ENCODE measurements at places on chromosomes 7 and 10. TPM values are rescaled to one million over a fixed set of nuclear protein-coding genes. Genes with fewer than 3 reads are reported as not detected.

- DNase-seq = no peak
Measured at GRCh38 chr7:94264756-94265155, 129.9 kb upstream of the COL1A2 start.

GRCh38 chr7:55177589-55178261 is 158.9 kb downstream of the EGFR start:
- DNase-seq = no peak

- no peak for DNase-seq
Measured at GRCh38 chr7:139543801-139544603, 20.5 kb downstream of the CLEC2L start.

GRCh38 chr7:3961857-3962503 is 660.9 kb downstream of the SDK1 start:
- DNase-seq = no peak

GRCh38 chr10:131429942-131430341 is 118.4 kb upstream of the TCERG1L start:
- no peak for DNase-seq

DNA sequence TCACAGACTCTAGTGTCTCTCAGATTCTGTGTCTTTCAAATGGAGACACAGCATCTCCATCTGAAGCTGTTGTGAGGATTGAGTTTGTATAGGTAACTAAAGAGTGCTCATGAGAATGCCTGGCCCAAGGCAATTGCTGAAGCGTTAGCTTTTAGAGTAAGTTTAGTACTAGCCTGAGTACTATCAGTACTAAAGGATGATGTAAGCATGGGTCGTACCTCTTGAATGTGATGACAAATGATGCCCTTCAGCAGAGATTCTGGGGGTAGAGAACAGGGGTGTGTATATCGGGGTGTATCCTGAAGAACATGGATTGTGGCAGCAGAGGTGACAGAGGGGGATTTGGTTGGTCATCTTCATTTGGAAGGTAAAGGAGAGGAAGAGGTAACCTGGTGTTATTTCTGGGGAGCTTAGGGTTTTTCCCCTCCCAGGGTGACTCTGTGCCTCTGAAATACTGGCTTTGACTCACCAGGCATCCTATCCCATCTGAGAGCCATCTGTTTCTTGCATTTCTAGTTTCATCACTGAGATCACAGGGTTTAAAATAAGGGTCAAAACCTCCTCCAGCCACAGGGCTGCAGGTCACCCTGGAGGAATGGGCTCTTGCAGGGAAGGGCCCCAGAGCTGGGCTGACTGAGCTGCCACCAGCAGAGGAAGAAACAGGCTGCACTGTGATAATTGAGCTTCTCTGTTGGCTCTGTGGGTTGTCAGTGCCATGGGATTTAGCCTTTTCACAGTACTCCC is 756.0 kb downstream of the KCNMA1 start:
- DNase-seq = no peak

DNA sequence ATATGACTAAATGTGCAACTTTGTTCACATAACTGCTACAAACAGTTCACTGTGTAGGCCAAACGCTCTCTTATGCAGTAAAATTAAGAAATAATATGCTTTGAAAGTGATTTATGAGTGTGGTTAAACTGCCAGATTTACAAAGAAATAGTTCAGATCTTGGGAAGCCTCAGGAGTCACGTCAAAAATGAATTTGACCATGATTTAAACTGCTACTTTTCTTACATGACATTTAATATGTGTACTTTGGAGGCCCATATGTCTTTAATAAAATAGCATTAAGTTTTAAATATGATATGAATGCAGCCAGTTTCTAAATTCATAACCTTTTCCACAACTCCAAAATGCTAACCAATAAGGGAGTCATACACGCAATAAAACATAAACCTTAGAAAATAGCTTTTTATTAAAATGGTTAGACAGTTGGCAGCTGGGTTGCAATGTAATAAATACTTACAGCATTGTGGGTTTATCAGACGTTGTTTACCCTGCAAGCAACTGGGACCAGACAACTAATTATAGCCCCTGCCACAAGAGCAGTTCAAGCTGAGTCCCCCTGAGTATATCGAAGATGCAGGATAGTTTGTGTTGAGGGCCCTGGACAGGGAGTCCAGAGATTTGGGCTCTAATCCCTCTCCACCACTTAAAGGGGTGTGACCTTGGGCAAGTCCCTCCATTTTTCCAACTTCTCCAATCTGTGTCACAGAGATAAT is 640.4 kb downstream of the LRMDA start:
- no peak for DNase-seq

Gene CH25H
- total RNA-seq = 2.7 TPM

- DNase-seq = no peak
Measured at GRCh38 chr7:155422599-155423336, 35.2 kb upstream of the EN2 start.

Gene EIF5AL1
- not detected for total RNA-seq

DNA sequence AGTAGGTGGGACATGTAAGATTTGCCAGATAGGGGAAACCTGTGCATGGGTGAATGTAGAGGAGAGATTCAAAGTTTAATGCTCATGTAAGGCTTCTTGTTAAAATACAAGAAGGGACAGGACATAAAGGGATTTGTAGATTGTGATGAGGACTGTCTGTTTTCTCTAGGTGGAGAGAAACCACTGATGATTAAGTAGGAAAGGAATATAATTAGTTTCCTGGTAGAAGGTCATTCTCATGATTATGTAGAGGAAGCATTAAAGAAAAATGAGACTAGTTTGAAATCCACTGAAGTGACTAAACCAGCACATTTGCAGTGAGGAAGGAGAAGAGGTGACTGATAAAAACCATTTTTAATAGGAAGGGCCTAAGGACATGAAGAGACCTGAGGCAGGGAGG is 19.6 kb upstream of the MACC1 start:
- DNase-seq = no peak

- DNase-seq = no peak
Measured at GRCh38 chr10:63265222-63265617, 132.1 kb downstream of the NRBF2 start.

Gene CALCR
- total RNA-seq = not detected

DNA sequence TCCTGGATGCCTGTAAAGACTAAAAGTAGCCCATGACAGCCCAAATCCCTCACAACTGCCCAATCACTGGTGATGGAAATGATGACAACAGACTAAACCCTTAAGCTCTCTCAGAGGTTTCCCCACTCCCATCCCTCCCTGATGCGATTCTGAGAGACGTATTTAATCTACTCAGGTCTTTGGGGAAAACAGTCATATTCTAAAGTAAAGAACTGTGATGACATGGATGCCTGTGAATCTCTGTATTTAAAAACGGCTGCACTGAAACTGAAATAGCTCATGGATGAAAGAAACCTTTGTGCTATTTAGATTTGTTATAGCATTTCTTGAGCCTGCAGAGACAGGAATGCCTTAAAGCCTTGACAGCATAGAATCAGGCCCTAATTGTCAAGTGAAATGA is 28.5 kb downstream of the VPS41 start:
- no peak for DNase-seq

Gene GPR26
- not detected for total RNA-seq

GRCh38 chr10:15341502-15342128 is 29.5 kb downstream of the FAM171A1 start:
- DNase-seq = no peak

GRCh38 chr10:105063796-105064195 is 422.7 kb downstream of the SORCS3 start:
- DNase-seq = no peak

GRCh38 chr7:93133005-93133404 is 15.2 kb downstream of the SAMD9L start:
- DNase-seq = no peak

DNA sequence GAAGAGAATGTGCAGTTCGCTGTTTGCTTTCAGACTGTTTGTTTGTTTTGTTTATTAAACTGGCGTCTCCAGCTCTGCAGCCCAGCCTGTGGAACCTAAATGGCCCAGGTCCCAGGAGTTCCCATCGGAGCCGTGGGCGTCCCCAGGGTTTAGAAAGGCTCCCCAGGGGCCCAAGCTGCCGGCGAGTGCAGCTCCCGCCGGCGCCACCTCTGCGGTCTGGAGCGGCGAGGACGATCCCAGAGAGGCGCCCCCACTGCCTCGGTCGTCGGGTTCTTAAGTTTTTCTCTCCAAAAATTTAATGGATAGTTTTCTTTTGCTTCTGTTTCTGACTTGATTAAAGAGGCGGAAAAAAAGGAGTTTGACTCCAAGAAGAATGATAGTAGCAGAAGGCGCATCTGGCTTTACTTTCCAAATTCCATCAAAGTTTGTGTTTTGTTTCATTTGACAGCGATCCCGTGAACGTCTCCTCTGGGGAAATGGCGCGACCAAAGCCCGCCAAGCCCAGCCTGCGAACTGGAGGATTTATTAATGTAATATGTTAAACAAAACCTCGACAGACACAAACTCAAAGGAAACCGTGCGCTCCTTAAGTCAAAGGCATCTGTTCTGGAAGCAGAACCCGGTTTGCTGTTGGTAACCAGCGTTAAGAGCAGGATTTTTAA is 718 bp upstream of the FZD1 start:
- DNase-seq = no peak

GRCh38 chr10:32771217-32771616 is 186.8 kb downstream of the ITGB1 start:
- DNase-seq = no peak

DNA sequence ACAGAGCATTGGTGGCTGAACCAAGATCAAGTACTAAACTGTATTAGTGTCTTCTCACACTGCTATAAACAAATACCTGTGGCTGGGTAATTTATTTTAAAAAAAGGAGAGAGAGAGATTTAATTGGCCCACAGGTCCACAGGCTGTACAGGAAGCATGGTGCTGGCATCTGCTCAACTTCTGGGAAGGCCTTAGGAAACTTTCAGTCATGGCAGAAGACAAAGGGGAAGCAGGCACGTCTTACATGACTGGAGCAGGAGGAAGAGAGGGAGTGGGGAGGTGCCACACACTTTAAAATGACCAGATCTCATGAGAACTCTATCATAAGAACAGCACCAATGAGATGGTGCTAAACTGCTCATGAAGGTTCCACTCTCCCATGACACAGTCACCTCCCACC is 95.2 kb upstream of the JCAD start:
- DNase-seq = no peak

GRCh38 chr10:119233821-119234220 is 26.4 kb downstream of the GRK5 start:
- DNase-seq = no peak

Gene WNT8B
- not detected for total RNA-seq

Measured in thoracic aorta (tissue), 2 donors.